ENCODE measurements at places on chromosomes 4 and X. TPM values are rescaled to one million over a fixed set of nuclear protein-coding genes. Genes with fewer than 3 reads are reported as not detected.

Gene USP38
- 14.4 TPM for total RNA-seq

Gene EMD
- 70.0 TPM for total RNA-seq

Gene HADH
- total RNA-seq, result 56.1 TPM

Gene RPS3A
- 3,793 TPM for total RNA-seq

Gene CRMP1
- total RNA-seq, result not detected

DNA sequence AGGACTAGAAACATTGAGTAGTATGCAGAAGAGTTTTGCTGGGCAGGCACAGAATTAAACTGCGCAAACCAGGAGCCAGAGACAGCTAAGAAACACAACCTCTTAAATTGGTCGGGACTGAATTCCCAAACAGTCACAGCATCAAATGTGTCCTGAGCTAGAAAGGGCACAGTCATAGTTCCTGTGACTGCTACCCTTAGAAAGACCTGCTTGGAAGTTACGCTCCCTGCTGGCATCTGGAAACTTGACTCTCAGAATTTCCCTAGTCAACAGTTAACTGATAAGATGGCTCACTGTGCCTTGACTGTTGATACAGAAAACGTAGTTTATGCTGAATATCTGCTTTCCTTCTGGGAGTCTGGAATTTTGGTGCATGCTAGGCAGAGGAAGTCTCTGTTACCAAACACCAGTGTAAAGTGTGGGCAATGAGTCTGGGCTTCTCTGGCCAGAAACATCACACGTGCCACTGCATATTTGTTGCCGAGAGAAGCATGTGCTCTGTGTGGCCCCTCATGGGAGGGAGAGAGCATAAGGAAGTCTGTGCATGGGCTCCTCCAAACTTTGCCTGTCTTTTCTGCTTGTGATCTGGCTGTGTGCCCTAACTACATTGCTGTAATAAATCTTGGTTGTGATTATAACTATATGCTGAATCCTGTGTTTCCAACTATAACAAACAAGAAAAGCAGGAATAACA is 11.6 kb upstream of the EOLA2 start:
- DNase-seq, result no peak

DNA sequence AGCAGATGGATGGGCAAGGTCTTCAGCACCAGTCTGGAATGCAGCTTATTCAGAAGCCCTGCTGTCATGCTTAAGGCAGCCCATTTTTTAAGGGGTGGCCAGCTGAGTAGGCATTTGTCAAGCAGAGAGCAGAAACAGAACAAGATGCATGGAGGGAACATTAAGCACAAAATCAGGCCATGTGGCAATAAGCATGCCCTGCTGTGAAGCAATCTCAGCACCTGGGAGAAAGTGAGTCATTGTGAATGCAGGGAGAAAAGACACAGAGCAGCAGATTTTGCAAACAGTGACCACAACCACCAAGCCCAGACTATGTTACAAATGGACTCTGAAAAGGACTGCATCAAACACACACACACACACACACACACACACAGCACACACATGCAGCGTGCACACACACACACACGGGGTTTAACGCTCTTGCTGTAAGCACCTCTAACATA is 94.1 kb upstream of the GALNT7 start:
- DNase-seq, result no peak

DNA sequence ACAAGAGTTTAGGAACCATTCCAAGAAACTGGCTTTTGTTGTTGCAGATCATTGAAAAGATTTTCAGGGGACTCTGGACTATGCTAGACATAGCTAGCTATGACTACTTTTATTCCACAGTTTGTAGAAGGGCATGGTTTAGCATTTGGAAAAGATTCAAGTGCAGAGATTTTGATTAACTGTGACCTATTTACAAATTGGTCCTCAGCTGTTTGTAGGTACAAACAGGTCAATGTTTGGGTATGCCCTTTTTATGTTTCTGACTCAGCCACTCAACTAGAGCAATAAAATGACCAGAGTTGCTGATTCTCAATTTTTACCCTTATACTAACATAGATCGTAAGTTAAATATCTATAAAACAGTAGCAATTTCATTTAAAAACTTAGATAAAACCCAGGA is 46.7 kb downstream of the IGFBP7 start:
- DNase-seq, result no peak

- DNase-seq, result no peak
Measured at GRCh38 chr4:86670298-86670697, 76.2 kb downstream of the PTPN13 start.

DNA sequence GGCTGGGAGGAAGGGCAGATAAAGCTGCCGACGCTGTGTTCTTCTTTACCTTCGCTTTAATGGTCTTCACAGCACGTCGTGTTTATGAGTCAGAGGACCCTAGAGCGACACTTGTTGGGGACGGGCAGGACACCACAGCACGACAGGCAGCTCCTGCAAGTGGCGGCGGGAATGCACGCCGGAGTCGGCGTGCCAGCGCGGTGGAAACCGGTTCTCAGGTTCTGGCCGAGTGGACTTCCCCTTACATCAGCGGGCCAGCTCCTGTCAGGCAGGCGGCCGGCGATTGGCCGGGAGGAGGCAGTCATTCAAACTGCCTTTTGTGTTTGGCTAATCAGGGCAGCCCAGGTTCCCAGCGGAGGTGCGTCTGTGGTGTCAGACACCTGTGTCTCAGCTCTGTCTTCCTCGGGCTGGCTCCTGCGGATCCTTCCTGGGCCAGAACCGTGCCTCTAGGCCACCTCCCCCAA is 150.9 kb downstream of the SHROOM3 start:
- peak; percentile 48 for DNase-seq
